ENCODE measurements at places on chromosomes 6 and 20. TPM values are rescaled to one million over a fixed set of nuclear protein-coding genes. Genes with fewer than 3 reads are reported as not detected.

Gene TMEM14C
- 125 TPM for total RNA-seq

Gene PTCHD4
- 0.16 TPM for total RNA-seq

Gene TSPO2
- not detected for total RNA-seq

Gene HMGN3
- total RNA-seq, result 33.5 TPM

Gene ZNF165
- total RNA-seq, result 20.1 TPM

Gene AGPAT4
- total RNA-seq, result 2.7 TPM

Gene VSTM2L
- 3.0 TPM for total RNA-seq

Gene FLRT3
- total RNA-seq, result 0.37 TPM

Gene GNMT
- not detected for total RNA-seq

Gene TMEM74B
- total RNA-seq, result 10.5 TPM

Gene METTL24
- 59.9 TPM for total RNA-seq

Gene MLN
- not detected for total RNA-seq

Gene FGD2
- 19.1 TPM for total RNA-seq

Gene SASH1
- 34.9 TPM for total RNA-seq
